Gastroesophageal sphincter (tissue), 4 donors: ENCODE measurements at places on chromosomes 16 and 17. TPM values are rescaled to one million over a fixed set of nuclear protein-coding genes. Genes with fewer than 3 reads are reported as not detected.

The FGF11 gene
- total RNA-seq: 1.0 TPM

The SARM1 gene
- 26.2 TPM for total RNA-seq

The CCDC78 gene
- total RNA-seq: not detected

The NPEPPS gene
- total RNA-seq: 111 TPM

The MSRB1 gene
- 36.8 TPM for total RNA-seq

The SOCS1 gene
- 7.3 TPM for total RNA-seq

The NPIPA5 gene
- 8.6 TPM for total RNA-seq

The BICDL2 gene
- 0.31 TPM for total RNA-seq

The WWOX gene
- total RNA-seq: 53.5 TPM

The TPSB2 gene
- 110 TPM for total RNA-seq
